ENCODE measurements at places on chromosomes 7 and 10.

- DNase-seq: peak; percentile 48
These were observed 655 bp downstream of the PTPRE start for GRCh38 chr10:127907411-127908105.

DNA sequence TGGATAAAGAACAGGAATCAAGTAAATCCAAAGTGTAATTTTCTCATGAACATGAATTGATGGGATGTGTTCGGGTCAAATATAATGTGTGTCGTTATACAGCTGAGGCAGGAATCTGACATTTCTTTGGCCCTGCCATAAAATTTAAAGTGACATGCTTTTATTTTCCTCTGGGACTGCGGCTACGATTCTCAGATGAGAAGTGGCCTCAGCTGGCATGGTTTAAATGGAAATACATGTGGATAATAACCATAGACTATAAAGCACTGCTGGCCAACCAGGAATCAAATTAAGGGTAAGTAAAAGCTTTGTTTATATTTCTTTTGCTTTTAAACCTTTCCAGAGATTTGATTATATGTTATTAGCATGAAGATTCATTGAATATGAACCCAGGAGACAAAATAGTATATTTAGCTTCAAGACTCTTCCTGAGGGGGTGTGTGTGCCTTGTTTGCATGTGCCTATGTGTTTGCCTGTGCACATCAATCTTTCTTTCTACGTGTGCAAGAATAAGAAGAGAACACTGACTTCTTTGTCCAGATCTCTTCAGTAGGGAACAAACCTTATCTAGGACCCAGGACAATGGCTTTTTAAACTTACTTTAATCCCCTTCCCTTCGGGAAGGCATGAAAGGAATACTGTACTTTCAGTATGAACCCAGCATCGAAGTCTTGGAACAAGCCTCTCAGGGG, 629.0 kb upstream of the PFKP start:
- no peak for DNase-seq

GRCh38 chr10:130337305-130337640, 201.1 kb downstream of the GLRX3 start:
- no peak for DNase-seq

DNA sequence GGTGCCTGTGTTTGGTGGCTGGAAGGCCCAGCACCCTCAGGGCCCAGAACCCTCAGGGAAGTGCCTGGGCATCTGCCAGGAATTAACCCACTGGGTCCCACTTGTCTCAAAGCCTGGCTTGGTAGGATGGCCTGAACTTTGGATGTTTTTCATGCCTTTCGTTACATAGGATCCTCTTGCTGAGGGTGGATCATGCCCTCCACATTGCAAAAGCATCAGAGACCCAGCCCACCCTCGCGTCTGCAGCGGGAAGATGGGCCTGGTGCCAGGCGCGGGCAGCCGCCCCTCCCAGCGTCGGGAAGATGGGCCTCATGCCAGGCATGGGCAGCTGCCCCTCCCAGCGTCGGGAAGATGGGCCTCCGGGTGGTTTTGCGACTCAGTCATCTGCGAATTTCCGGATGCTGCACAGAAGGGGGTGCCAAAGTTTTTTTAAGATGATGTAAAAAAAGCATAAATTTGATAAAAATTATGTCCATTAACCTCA, 51.9 kb upstream of the PRKAR1B start:
- no peak for DNase-seq

DNA sequence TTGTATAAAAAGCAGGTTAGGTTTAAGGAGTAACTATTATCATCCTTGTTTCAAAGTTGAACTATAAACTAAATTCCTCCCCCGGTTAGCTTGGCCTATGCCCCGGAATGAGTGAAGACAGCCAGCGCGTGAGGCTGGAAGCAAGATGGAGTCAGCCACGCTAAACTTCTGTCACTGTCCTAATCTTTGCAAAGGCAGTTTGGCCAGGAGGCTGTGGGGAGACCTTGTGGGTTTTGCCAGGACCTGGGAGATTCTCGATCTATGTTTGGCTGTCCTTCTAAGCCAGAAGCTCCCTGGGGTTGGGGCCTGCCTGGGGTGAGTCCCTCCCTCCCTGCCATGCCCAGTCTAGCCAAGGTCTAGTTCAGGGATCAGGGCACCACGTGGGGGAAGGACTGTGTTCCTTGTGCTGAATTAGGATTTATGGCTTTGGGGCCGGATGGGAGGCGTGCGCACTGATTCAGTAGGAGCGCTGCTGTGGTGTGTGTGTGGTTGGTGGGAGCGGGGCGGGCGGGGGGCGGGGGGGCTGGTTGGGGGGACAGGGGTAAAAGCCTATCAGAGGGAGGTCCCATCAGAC, 871 bp upstream of the GTF2IRD1 start:
- peak; percentile 33 for DNase-seq

- DNase-seq: no peak
These were observed 19.7 kb downstream of the SMURF1 start for GRCh38 chr7:99124236-99124635.

Data from mammary epithelial cell (primary cell).